ENCODE measurements at places on chromosomes 7 and 10.

DNA sequence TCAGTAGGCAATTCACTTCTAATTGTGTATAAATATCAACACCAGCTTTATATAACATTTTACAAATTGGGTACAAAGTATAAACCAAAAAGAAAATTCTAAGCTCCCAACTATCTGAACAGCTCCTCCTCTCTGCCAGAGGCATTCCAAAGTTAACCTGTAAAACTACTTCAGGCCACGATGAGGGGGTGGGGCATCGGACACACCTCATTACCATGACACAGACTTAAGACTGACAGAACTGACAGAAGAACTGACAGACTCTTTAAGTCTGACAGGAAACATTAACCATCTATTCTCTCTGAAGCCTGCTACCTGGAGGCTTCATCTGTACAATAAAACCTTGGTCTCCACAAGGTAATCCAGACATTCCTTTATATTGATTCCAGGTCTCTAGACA is 12.3 kb downstream of the ESYT2 start:
- DNase-seq, result no peak

DNA sequence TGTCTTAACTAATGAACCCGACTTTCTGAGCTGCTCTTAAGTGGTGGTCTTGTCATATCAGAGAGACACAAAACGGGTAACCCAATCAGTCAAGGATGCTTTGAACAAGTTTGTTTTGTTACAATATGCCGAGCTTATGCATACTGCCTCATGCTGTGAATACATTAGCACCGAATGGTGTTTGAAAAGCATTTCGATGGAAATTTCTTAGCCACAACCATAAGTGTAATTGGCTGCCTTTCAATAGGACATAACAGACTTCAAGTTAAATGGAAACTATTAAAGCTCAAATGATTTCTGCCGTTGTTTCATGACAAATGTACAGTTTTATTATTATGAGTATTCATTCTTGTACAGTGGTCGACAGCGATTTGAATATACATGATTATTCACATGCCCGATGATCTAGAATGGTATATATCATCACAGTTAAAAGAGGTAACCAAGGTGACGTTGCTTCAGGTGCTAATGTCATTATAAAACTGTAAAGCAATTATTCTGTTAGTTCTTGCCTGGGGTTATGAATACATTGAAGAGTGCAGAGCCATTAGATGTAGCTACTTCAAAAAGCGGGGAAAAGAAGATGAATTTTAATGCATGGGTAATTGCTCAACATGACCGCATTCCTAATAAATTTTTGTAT is 118.8 kb downstream of the EBF3 start:
- no peak for DNase-seq

DNA sequence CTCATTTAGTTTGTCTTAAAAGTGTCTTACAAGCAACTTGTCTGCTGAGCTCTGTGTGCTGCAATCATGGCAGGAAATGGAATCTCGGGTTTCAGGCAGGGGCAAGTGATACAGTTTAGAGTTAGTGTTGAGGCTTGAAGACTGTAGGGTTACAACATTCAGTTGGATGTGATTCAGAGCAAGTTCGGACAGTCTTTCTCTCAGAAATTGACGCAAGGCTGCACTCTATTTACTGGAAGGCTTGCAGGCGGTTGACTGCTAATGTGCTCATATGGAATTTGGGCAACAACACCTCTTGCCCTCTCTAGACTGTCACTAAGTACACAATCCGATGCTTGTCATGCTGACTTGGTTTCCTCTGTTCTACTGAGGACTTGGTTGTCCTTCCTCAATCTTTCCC is 161.7 kb upstream of the BMPER start:
- no peak for DNase-seq

DNA sequence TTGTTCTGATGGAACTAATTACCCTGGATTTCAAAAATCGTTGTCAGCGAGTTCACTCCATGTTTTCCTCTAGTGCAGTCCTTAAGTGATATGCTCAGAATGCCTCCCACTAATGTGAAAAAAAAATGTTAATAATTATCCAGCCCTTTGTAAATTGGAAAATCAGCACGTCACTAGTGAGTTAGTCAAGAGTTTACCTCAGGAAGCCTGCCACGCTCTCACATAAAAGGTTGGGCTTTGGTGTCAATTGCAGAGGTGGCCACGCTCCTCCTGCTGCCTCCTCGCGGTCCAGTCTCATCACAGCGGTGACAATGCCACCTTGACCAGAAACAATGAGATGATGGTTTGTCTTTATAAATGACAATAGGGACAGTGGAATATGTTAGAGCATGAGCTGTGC is 22.5 kb downstream of the UPP1 start:
- no peak for DNase-seq

DNA sequence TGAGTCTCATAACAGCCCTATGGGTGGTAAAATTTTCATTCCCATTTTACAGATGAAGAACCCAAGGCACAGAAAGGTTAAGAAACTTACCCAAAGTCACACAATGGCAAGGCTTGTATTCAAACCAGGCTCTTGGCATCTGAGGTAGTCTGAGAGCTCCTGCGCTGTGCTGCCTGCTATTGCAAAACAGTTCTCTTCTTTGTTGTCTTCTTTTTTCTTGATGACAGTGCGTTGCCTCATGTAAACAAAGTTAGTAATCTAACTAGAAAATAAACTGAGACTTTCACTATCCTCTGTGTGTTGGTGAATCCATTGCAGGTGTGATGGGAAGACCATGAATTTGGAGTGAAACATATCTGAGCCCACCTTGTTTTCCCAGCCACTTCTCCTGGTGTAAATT is 240.8 kb downstream of the PTEN start:
- DNase-seq, result no peak

DNA sequence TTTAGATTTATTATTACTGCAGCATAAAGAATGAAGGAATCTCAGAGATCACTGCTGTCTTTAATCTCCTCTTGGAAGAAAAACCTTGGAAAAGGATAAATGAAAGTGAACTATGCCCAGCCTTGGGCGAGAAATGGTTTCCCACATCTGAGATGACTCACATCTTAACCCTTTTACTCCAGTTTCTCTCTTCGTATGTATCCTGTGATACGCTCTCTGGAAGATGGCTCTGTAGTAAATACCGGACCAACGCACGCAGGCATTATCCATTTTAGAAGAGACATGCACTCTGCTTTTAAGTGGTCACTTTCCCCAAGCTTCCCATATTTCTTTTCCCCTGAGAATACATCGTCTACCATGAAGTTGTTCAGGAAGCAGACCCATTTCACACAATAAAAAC is 207.3 kb upstream of the BMPER start:
- no peak for DNase-seq

Data from RKO (cell line).